ENCODE measurements at places on chromosomes 16 and 17. TPM values are rescaled to one million over a fixed set of nuclear protein-coding genes. Genes with fewer than 3 reads are reported as not detected.

The CDT1 gene
- total RNA-seq: 0.19 TPM

The CCDC200 gene
- total RNA-seq: not detected

The DNAH17 gene
- total RNA-seq: 0.37 TPM

The RAB34 gene
- total RNA-seq: 90.6 TPM

The KCNJ2 gene
- total RNA-seq: 5.4 TPM

The SEPTIN12 gene
- not detected for total RNA-seq

The CD300LB gene
- 1.0 TPM for total RNA-seq

The MT4 gene
- not detected for total RNA-seq

The GLTPD2 gene
- not detected for total RNA-seq

DNA sequence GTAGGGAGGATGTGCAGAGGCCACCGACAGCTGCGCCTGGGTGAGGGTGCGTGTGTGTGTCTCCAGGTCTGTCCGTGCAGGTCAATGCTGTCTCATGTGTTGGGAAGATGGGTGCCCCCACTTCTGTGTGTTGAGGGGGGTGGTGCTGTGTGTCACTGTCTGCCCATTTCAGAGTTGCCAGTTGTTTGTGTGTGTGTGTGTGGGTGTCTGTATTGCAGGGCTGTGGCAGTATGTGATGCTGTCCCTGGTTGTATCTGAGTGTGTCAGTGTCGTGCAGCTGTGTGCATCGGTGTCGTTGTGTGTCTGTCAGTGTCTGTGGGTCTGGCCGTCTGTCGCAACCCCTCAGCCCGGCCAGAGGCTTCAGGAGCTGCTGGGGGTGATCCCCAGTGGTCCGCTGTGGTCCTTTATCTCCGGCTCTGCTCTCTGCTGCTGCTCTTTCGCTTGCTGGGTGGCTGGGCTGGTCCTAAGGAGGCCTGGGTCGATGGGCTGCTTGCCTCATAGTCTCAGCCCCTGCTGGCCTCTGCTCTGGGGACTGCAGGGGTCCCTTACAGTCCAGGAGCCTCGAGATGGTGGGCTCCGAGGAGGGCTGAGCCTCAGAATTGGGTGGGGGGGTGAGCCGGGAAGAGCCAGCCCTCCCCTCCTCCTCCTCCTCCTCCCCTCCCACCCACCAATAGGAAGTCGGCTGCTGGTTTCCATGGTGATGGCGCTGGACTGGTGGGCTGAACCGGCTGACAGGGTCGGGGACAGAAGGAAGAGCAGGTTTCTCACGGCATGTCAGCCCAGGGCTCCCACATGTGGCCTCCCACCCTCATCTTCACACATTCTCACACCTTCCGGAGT, at the start of gene TSPOAP1:
TSPOAP1 (minus strand) TSS at position 601 of the 840 bp plus-strand sequence. CDS start 875 bp downstream, outside the sequence.
- DNase-seq: no peak

GRCh38 chr16:27531186-27531585, 18.5 kb downstream of the GTF3C1 start:
- no peak for DNase-seq

GRCh38 chr17:61955619-61956018, 27.8 kb upstream of the INTS2 start:
- no peak for DNase-seq

DNA sequence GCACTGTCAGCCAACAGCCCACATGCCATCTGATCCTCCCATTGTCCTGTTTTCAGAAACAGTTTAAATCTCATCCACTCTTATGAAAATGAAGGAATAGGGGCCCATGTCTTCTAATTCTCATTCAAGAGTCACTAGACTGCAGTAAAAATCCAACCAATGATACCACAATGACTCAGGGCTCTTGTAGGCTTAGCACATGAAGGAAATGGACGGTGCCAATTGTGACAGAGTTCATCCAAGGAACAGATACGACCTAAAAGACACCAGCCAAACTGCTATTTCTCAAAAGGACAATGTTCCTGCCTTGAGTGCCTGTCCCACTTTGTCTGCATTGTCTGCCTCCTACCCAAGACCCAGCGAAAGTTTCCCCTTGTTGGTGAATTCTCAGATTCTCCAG, 204.8 kb upstream of the COX10 start:
- DNase-seq: no peak

- no peak for DNase-seq
Observed at GRCh38 chr17:73100363-73100762, 7.9 kb upstream of the SLC39A11 start.

DNA sequence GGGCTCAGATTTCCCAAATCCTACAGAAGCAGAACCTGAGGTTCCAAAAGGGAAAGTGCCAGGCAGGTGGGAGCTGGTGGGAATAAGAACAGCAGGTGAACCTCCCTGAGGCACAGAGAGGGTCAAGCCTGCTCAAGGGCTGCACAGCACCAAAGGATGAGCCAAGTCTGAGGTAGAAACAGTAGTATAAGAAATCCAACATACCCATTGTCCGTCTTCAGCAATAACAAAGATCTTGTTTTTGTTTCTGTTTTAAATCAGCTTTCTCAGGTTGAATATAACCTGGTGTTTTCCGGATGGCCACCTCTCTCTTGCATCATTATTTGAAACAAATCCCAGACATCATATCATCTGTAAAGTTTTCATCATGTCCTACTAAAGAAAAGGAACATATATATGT, 10.6 kb upstream of the CES3 start:
- no peak for DNase-seq

DNA sequence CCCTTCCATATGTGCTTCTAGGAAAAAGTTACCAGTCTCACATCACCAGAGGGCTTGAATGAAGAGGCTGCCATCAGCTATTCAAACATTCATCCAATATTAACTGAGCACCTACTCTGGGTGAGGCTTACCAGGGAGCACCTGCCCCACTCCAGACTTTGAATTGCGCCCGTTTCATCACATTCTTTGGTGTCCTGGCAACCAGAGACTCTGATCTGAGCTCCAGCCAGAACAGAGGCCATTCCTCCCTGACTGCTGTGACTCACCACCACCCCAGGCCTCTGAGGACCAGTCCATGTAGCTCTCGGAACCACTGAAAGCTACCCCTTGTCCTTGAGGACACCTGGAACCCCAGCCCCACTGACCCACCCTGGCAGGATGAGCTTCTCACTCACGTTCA, at the start of gene C16orf96:
C16orf96 (plus strand) TSS at position 229 of the 400 bp plus-strand sequence; CDS start at position 379, 150 bp downstream.
- DNase-seq: no peak

DNA sequence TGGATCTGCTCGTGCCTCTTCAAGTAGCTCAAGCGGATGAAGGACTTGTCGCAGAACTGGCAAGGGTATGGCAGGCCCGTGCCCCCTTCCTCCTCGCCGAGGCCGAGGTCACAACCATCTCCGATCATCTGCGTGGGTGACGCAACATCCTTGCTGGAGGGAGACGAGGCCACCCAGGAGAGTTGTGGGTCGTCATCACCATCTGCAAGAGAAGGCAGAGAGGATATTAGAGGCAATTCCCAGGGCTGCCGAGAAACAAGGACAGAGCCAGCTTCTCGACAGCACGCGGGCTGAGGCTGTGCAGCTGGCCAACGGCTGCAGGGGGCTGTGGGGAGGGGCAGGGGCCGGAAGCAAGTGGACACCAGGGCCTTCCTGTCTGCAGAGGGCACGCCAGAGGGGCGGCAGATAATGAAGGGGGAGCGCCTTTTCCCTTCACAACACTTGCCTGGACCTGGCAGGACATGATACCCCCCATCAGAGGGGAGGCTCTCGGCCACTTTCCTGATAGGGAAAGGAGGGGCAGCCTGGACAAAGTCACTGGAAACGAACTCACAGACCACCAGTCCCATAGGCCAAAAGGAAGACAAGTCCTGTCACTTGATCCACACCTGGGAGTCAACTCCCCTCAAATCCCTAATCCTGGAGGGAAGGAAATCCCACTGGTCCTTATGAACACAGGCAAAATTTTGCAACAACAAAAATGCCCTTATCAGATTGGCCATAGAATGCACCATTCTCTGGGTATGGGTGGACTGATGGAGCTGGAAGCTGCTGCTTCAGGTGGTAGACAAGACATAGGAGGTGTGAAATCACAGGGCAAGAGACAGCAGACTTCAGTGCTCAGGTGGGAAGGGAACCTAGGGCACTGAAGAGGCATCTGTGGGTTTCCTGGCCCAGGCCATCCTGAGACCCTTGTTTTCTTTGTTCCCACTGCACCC, 217.0 kb downstream of the ZNF423 start:
- DNase-seq: no peak

- DNase-seq: no peak
Observed at GRCh38 chr17:52827526-52827925, 669.0 kb upstream of the CA10 start.

- no peak for DNase-seq
Observed at GRCh38 chr16:88558457-88559442, 11.5 kb upstream of the ZC3H18 start.

DNA sequence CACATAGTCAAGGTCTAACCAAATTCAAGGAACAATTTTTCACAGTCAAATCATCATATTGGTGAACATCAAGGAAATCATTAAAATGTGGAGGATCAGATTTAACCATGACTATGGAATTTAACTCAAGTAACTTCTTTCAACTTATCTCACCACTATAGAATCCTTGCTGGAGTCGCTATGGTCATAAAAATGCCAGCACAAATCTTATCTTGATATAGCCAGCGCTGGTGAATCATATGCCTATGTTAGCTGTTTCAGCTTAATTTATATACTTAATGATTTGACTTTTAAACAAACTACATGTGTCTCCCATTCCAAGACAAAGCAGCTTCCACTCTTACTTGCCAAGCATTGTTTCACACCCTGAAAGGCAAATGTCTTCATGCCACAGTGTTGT, 416.4 kb downstream of the CDH11 start:
- no peak for DNase-seq

DNA sequence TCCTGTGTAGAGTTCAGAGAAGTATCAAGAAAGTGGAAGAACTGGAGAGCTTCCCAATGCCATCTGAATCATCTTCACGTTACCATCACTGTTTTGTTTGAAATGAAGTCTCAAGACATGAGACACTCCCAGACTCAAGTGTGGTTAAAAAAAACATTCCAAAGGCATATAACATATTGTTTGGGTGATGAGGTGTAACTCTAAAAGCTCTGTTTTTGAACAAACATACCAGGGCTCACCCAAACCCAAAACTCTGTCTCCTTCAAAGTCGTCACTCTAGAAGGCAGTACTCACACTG, 6.3 kb upstream of the ZCCHC14 start:
- no peak for DNase-seq

DNA sequence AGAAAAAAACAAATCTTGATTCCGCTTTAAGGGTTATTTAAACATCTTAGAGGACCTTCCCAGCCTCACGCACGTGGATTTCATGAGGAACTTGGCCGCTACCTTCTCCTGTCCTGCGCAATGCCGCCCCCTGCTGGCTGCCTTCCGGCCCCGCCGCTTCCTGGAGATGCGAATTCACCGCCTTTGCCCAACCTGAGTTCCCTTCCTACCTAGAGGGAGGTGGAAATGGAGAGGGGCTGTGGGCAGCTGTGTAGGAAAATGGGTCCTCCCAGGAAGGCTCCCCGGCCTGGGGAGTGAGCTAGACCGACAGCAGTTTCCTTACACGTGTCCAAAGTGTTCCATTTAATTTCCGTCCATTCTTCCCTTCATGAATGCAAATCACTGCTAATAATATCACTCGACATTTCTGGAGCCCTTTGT, 1.0 kb upstream of the ABCC12 start:
- DNase-seq: peak; percentile 94

DNA sequence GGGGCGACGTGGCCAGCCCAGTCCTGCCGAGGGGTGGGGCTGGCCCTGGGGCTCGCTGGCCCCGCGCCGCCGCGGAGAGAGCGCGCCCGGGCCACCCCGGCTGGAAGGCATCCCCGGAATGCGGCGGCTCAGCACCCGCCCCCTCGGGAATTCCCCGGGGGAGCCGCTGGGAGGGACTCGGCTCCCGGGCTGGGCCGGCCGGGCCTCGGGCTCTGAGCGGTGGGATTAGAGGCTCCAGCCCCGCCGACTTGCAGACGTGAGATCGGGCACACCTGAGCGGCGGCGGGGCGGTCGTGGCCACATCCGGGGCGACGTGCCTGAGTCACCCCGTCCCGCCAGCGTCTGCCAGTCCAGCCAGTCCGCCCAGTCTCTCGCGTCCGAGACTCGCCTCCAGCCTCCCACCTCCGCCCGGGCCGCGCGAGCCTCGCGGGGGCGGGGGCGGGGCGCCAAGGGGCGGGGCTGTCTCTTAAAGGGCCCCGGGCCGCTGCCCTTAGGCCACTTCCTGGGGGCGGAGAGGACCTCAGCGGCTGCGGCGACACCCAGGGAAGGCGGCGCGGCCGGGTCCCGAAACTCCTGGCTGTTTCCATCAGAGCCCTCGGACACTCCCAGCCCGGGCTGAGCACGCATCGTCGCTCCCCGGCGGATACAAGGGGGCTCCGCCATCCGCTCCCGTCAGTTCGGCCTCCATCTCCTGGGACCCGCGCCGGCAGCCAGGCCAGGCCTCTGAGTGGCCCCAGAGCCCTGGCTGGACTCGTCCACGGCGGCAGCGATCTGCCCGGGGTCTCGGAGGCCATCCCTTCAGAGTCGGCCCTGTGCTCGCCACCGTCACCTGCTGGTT, at the start of gene KCTD11:
KCTD11 (plus strand) TSS at position 498 of the 838 bp plus-strand sequence.
- peak; percentile 70 for DNase-seq

GRCh38 chr17:67682196-67682595, 35.5 kb upstream of the NOL11 start:
- no peak for DNase-seq

DNA sequence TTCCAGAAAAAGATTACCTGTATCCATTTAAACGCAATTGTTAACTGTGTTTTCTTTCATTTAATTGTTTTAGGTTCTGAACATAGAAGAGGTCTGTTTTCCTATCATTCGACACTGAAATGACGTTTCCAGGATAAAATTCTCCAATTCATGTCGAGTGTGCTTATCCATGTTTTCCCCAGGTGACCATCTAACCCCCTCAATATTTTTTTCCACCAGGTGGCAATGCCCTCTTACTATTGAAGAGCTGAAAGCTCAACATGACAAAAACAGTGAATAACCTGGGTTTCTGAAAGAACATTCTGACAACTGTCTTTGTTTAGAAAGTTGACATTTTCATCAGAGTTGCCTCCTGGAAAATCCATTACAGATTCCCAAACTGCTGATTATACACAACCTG, 948.7 kb downstream of the KCNJ2 start:
- DNase-seq: no peak

- no peak for DNase-seq
Observed at GRCh38 chr16:84557059-84557458, 52.6 kb upstream of the MEAK7 start.

GRCh38 chr17:14699574-14700185, 398.8 kb downstream of the HS3ST3B1 start:
- DNase-seq: no peak

GRCh38 chr17:81196505-81197408, 26.0 kb downstream of the CEP131 start:
- no peak for DNase-seq

GRCh38 chr16:7025616-7026190, 306.9 kb upstream of the RBFOX1 start:
- DNase-seq: peak; percentile 42
